B cell (primary cell): ENCODE measurements at places on chromosomes 12 and 14.

DNA sequence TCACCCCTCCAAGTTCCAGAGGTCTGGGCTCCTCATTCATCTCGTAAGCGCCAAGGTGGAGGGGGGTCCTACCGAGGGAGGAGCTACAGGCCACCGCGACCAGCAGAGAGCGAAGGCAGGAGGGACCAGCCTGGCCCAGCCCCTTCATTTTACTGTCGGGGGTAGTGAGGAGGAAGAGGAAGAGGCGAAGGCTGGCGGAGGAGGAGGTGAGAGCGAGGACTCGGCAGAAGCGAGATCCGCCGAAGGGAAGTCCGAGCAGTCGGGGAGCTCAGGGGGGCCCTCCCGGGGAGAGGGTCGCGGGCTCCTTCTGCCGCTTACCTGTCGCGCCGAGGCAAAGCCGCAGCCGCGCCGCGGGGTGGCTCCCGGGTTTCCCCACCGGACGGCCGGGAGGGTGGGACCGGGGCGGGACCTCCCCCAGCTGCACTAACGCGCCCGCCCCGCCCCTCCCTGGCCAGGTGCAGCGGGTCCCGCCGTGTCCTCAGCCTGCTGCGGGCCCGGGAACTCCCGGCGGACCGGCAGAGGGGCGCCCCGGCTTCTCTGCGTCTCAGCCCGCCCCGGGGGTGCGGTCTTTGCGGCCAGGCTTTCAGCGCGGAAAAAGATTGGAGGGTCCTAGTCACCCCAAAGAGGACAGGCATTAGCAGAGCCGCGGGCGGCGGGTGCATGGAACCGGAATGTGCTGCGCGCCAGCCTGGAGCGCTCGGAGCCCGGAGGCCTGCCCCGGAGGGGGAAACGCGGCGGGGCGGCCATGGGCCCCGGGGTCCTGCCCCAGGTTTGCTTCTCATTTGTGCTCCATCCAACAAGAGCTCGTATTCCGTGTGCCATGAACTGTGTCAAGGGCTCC lies at the start of gene GALNT6:
Gene GALNT6 (minus strand): TSS at position 124 of the 841 bp plus-strand sequence. CDS start 11,625 bp downstream, outside the sequence.
- DNase-seq = peak; percentile 88

GRCh38 chr14:74568911-74569310 lies 43.1 kb downstream of the LTBP2 start:
- no peak for DNase-seq

DNA sequence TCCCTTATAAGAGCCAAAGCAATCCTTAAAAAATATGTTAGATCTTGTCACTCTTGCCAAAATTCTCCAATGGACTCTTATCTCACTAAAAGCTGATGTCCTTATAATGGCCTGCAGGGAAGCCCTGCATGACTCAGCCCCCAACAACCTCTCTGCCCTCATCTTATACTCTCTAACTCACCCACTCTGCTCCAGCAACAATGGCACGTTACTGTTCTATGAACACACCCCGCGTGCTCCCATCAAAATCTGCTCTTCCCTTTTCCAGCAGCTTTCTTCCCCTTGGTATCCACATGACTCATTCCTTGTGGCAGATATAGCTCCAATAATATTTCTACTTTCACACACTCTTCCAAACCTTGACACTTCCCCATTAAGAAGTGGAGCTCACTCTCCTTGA lies 108.1 kb downstream of the DENND5B start:
- no peak for DNase-seq

DNA sequence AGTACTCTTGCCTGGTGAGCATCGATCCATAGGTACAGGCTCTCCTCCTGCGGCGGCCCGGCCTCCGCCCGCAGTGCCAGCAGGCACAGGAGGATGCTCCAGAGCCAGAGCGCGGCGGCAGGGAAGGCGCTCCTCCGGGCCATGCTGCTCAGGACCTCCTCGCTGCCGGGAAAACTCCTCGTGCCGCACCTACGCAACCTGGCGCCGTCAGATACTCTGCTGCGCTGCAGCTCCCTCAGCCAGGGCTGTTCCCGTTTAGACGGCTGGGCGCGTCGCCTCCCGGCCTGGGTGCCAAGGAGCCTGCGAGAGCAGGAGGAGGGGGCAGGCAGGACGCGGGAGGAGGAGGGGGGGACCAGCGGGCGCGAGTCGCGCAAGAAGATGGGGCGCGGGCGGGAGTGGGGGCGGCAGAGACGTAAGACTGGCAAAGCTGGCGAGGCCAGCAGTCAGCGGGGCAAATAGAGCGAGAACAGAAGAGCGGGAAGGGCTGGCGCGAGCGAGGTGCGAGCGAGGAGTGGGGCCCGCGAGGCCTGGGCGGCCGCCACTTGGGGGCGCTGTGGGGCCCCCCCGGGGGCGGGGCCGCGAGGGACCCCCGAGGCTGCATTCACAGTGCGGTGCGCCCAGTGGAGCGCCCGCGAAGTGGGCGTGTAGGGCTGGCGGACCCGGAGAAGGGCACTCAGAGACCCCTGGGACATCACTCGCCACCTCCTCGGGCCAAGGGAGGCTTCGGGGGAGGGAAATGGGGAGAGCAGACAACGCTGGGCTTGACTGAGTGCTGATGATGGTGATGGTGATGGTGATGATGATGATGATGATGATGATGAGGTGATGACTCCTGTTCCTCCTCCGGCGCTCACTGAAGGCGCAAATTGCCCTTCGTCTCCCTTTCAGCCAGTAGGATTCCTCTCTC lies at the start of gene WIF1:
Gene WIF1 (minus strand): TSS at position 257 of the 907 bp plus-strand sequence. CDS start 114 bp downstream, at position 143.
- DNase-seq = peak; percentile 40

- DNase-seq = peak; percentile 90
Measured at GRCh38 chr12:121560392-121561008, 20.3 kb downstream of the KDM2B start.

GRCh38 chr12:51548241-51548640 lies 42.8 kb upstream of the SCN8A start:
- no peak for DNase-seq

GRCh38 chr14:77086017-77086727 lies 11.9 kb upstream of the CIPC start:
- DNase-seq = peak; percentile 56

DNA sequence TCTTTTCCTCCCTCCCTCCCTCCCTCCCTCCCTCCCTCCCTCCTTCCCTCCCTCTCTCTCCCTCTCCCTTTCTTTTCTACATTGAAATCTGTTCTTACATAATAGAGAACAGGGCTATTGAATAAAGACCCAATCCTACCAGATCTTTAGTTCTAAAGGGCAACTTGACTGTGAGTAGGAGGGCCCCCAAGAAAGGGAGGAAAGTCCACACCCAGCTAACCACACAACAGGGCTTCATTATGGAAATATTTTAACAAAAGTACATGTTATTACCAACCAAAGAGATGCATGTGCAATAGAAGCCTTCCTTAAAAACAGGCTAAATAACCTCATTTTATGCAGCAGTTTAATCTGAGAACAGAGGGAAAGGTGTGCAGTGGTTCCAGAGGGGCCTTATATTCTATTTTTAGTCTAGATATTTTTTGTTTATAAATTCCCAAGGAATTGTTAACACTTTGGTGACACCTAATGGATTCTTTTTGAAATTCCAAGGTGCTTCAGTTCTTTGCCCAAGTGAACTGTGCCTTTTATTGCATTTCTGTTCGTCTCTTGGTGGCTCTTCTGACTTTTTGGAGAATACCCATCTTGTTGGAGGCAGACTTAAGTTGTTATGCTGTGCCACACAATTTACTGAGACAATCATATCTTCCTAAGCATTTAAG lies 63.0 kb downstream of the GNS start:
- DNase-seq = no peak

- no peak for DNase-seq
Measured at GRCh38 chr12:121239351-121240061, 29.6 kb downstream of the P2RX4 start.

DNA sequence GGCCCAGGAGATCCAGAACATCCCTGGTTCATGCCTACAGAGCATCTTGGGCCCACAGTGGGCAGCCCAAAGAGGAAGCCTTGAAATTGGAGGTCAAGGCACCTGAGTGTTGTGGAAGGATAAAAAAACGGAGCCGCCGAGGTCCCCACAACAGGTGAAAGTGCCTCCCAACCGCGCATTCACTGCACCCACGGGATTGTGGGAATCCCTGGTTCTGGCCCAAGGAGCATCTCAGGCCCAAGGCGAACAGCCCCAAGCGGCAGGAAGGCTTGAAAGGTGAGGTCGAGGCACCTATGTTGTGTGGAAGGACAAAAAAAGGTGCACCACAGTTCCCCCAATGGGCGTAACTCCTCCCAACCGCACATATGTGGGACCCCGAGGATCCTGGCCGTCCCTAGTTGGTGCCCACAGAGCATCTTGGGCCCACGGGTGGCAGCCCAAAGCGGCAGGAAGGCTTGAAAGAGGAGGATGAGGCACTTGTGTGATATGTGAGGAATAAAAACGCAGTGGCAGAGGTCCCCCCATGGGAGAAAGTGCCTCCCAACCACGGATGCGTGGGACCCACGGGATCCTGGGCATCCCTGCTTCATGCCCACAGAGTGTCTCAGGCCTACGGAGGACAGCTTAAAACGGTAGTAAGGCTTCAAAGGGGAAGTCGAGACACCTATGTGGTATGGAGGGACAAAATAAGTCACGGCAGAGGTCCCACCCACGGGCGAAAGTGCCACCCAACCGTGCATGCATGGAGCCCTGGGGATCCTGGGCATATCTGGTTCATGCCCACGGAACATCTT lies 583.9 kb downstream of the ALG10 start:
- DNase-seq = no peak

DNA sequence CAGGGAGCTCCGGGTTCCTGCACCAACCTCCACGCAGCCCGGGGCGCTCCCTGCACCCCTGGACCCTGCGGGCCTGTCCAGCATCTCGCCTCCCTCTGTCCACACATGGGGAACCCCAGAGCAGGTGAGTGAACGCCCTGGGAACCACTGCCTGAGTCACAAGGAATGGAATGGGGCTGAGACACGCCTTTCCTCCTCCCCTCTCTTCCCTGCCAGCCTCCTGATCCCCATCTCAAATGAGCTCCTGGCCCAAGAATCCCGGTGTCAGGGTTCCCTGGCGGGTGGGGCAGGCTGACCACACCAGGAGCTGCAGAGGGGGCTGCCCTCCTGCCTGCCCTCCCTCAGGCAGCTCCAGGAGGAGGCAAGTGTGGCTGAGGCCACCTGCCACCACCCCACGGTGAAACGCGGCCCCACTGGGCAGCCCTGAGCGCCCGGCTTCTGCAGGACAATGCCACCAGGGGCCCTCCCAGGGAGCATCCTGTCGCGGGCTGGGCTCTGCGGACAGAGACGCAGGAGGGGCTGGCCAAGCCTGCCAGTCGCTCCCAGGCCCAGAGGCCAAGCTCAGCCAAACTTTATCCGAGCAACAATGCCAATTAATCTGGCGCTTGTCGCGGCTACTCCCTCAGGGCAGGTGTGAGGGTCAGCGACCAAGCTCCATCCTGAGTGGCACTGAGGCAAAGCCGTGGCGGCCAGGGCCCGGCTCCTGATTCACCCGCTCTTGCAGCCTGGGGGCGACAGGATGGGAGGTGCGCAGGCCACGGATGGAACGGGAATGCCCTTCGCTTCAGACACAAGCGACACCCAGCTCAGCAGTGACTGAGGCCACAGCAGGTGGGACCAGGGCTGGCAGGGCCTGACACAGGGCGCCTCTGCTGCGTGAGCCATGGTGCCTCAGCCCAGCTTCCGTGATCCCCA lies 44.3 kb downstream of the GALNT9 start:
- no peak for DNase-seq

DNA sequence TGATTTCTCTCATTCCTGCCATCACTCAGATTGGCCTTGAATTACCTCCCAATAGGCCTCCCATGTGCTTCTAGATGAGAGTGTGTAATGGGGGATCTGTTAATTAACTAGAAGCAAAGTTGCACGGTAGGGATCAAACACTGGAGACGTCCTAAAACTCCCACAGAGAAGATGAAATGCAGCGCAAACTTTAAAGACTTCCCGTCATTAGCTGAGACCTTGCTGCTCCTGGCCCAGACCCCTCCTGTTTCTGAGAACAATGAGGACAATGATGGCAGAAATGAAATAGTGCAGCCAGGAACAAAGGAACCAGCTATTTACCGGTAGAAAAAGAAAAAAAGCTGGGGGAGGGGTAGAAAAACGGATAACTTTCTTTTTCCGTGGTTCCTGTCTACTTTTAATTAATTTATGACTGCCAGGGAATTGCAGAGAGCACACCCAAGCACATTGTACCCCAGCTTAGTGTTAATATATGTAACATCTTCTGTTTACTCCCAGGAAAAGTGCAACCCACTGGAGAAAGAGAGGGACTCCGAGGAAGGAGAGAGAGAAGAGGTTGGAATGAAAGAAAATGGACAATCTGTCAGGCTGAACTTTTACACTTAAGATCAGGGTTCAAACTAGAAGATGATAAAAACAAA lies 280.7 kb upstream of the SOX5 start:
- DNase-seq = no peak

DNA sequence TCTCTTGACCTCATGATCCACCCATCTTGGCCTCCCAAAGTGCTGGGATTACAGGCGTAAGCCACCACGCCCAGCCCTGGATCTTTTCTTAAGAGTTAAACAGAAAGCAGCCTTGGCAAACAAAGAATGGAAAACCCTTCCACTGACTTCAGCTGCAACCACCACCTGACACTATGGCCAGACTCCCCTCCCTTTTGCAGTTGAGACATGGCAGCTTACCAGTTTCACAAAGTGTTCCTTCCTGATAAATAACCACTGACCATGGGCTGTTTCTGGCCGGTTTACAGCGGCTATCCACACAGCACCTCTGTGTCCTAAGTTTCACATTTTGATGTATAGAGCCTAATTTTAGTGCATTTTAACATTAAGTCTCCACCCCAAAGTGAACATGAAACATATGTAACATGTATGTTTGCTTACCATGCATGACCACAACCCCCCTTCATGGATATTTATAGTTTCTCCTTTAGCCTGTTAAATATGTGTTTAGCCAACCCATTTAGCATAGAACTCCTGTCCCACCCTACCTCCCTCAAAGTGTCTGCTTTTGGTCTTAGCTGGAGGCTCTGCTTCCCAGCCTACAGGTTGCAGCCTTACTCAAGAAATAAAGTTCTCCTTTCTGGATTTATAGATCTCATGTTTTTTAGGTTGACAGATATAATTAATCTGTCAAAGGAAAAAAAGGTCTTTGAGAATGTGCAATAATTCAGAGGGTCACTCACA lies 32.7 kb upstream of the RAB21 start:
- no peak for DNase-seq

GRCh38 chr14:61130512-61131260 lies 149.6 kb downstream of the SLC38A6 start:
- no peak for DNase-seq

GRCh38 chr12:113325916-113326315 lies 9.0 kb downstream of the SLC8B1 start:
- DNase-seq = no peak

GRCh38 chr12:11540615-11541310 lies 108.7 kb upstream of the ETV6 start:
- DNase-seq = no peak

DNA sequence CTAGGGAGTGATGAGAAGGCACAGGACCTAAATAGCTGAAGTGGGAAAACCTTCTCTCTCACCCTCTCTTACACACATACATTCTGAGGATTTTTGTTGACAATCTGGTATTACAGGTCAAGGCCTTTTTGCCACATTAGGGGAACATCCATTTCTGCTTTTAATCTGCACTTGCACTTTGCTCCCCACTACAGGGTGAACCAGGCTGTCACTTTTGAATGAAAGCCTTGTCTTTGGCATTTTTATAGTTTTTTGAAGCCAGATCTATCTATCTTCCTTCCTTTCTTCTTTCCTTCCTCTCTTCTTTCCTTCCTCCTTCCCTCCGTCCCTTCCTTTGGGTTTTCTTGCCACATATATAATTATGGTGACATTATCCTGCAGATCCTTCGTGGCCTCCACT lies 165.9 kb upstream of the OTX2 start:
- no peak for DNase-seq
